ENCODE measurements at places on chromosomes 13 and 19. TPM values are rescaled to one million over a fixed set of nuclear protein-coding genes. Genes with fewer than 3 reads are reported as not detected.

DNA sequence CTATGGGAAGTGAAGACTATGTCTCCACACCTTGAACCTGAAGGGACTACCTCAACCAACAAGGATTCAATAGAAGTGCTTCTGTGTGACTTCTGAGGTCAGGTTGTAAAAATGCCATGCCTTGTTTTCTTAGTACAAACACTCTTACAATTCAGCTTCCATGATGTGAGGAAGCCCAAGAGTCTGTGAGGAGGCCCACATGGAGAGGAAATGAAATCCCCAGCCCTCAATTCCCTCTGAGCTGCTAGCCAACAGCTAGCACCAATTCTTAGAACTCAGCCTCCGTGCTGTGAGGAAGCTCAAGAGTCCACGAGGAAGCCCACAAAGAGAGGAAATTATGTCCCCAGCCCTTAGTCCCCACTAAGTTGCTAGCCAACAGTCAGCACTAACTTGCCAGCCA lies 12.6 kb upstream of the LMTK3 start:
- H3K27ac ChIP-seq = no peak overlapping the region
- H3K36me3 ChIP-seq = peaks cover 7% of the 10 kb centered on the region
- no peak for DNase-seq
- no peaks in the 10 kb centered on the region for H3K4me1 ChIP-seq
- H3K4me3 ChIP-seq = no peak overlapping the region

DNA sequence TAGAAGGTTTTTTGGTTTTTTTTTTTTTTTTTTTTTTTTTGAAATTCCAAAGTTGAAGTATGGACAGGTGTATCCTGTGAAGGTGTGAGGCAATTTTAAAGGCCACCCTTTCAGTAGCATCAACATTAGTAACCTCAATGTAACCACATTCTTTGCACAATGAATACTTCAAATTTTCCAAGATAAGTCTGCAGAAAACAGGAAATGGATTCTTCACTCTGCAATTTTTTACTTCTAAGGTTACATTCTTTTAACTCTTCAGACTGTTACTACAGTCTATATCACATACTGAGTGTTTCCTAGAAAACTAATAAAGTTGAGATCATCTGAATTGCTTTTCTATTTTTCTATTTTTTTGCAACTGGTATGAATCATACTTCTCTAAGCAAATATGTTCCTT lies 569.0 kb upstream of the GPC6 start:
- no peak for DNase-seq
- no peaks in the 10 kb centered on the region for H3K27me3 ChIP-seq
- no peaks in the 10 kb centered on the region for H3K36me3 ChIP-seq
- H3K4me3 ChIP-seq = no peak overlapping the region
- H3K4me1 ChIP-seq = no peaks in the 10 kb centered on the region

Gene ZNF558
- 25.0 TPM for total RNA-seq

Gene LILRA6
- 0.68 TPM for total RNA-seq

Gene ZNF430
- total RNA-seq = 27.0 TPM

Gene STX10
- 72.2 TPM for total RNA-seq

Gene STOML3
- not detected for total RNA-seq

DNA sequence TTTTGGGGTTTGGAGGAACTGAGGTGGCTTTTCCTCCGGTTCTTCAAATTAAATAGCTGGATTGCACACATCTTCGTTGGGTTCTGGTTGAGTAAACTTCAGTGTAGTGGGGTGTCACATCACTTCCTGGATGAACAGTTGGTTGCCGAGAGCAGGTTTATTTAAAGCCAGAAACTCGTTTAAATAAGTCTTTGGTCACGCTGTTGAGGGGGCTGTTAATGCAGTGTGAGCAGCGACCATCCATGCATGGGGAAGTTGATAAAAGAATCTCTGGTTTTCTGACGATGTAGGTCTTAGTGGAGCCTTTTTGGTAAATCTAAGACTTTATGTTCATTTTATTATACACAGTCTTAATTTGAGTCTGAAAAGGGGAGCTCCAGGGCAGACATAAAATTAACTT lies 351.2 kb upstream of the ARGLU1 start:
- no peak for DNase-seq
- peaks cover 12% of the 10 kb centered on the region for H3K27me3 ChIP-seq
- no peak overlapping the region for H3K27ac ChIP-seq

GRCh38 chr13:33080972-33081590 lies 64.9 kb downstream of the KL start:
- peaks cover 2% of the 10 kb centered on the region for H3K4me1 ChIP-seq
- H3K36me3 ChIP-seq = no peaks in the 10 kb centered on the region
- DNase-seq = no peak
- no peak overlapping the region for H3K4me3 ChIP-seq

DNA sequence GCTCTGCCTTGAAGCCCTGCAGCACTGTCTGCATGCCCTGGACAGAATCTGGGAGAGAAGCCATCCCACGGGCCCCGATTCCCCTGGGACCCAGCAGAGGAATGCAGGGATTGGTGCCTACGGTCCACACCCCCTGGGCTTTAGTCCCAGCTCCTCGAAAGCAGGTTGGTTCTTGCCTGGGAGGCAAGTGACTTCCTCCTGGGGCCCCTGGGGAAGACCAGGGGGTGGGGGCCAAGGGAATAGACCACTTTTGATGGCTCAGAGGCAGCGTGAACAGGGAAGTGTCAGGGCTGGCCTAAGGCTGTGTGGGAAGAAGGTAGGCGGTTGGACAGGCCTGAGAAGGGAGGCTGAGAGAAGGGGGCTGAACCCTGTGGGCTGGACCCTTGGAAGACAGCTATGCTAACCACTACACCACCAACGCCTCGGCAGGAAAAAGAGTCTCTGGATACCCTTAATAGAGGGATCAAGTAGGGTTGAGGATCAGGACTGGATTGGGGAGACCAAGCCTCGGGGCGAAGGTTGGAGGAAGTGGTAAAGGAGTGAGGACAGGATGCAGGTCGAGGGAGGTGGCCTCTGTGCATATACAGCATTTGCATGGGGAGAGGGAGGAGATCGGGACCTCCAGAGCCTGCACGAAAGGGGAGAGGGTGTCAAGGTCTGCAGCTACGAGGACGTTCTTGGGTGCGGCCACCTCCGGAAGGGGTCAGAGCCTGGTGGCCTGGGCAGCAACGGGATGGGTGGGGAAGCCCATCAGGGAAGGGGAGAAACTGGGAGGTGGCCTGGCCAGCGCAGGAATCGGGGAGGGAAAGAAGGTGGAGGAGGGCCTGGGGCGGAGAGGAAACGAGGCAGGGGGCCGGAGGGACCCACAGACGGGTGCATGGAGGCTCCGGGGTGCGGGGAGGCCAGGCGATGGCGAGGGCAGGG lies 709 bp downstream of the DPP9 start:
- peak; percentile 58 for DNase-seq
- peaks cover 41% of the 10 kb centered on the region for H3K4me1 ChIP-seq
- no peaks in the 10 kb centered on the region for H3K27me3 ChIP-seq
- H3K27ac ChIP-seq = peak overlapping the region; percentile 92
- peaks cover 42% of the 10 kb centered on the region for H3K36me3 ChIP-seq
- H3K4me3 ChIP-seq = peak overlapping the region; percentile 97

DNA sequence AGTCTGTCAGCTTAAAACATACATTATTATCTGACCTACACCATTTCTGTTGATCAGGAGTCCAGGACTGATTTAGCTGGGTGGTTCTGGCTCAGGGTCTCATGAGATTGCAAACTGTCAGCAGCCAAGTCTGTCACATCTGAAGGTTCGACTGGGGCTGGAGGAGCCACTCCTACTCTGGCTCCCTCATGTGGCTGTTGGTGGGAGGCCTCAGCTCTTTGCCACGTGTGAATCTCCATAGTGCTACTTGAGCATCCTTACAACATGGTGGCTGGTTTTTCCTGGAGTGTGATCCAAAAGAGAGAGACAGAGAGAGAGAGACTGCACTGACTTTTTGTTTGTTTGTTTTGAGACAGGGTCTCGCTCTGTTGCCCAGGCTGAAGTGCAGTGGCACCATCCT lies 63.6 kb upstream of the NFIC start:
- H3K4me3 ChIP-seq = no peak overlapping the region
- no peak for DNase-seq
- no peak overlapping the region for H3K27ac ChIP-seq

DNA sequence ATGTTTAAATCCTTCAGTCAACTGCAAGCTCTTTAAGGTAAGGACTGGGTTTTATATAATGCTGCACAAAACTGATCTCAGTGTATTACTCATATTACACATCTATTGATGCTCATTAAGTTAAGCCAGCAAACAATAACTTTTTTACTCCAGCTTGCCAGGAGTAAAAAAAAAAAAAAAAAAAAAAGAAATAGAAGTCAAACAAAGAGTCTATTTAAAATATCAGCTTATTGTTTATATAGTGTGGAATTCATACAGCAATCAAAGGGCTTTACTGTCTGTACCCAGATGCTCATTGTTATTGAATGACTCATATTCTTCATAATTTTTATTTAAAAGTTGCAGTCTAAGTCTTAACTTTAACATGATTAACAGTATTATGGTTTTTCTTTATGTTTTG lies 21.8 kb upstream of the KBTBD7 start:
- peaks cover 11% of the 10 kb centered on the region for H3K36me3 ChIP-seq
- H3K4me3 ChIP-seq = no peak overlapping the region
- H3K27ac ChIP-seq = no peak overlapping the region
- no peaks in the 10 kb centered on the region for H3K27me3 ChIP-seq
- peaks cover 2% of the 10 kb centered on the region for H3K4me1 ChIP-seq

Gene ZNF556
- total RNA-seq = not detected

- H3K36me3 ChIP-seq = peaks cover 14% of the 10 kb centered on the region
- no peak for DNase-seq
- H3K4me1 ChIP-seq = peaks cover 41% of the 10 kb centered on the region
These were observed 28.8 kb downstream of the TSSK6 start for GRCh38 chr19:19486343-19487076.

DNA sequence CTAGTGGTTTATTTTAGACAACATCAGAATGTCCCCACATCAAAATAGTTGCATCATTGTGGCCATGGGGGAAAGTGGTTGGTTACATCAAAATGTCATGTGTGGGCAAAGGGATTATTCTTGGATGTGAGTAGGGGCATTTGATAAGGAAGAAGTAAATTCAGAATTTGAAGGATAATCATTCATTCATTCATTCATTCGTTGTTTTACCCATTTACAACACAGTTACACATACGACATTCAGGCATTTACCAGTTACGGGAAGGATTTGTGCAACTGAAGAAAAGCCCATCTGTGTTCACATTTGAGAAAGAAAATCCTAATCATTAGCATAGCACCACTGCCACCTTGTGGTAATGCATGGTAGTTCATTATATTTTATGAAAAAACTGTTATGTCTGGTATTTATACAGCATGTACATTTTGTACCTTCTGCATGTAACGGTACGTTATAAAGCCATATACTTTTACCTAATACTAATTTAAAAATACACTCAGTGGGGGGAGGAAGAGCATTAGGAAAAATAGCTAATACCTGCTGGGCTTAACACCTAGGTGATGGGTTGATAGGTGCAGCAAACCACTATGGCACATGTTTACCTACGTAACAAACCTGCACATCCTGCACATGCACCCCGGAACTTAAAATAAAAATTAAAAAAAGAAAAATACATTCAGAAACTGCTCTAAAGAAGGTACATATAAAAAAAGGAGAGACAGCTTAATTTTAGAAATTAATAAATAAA lies 62.1 kb downstream of the DGKH start:
- H3K4me1 ChIP-seq = peaks cover 3% of the 10 kb centered on the region
- no peaks in the 10 kb centered on the region for H3K36me3 ChIP-seq
- no peaks in the 10 kb centered on the region for H3K27me3 ChIP-seq
- peak; percentile 24 for DNase-seq
- H3K27ac ChIP-seq = no peak overlapping the region

GRCh38 chr13:112213467-112214255 lies 146.7 kb downstream of the SOX1 start:
- H3K4me1 ChIP-seq = no peaks in the 10 kb centered on the region
- no peak for DNase-seq
- H3K27ac ChIP-seq = no peak overlapping the region
- no peaks in the 10 kb centered on the region for H3K36me3 ChIP-seq
- H3K4me3 ChIP-seq = no peak overlapping the region
- H3K27me3 ChIP-seq = no peaks in the 10 kb centered on the region

GRCh38 chr19:4208385-4209094 lies 20.8 kb upstream of the EBI3 start:
- H3K27me3 ChIP-seq = peaks cover 2% of the 10 kb centered on the region
- H3K27ac ChIP-seq = no peak overlapping the region
- no peaks in the 10 kb centered on the region for H3K4me1 ChIP-seq

DNA sequence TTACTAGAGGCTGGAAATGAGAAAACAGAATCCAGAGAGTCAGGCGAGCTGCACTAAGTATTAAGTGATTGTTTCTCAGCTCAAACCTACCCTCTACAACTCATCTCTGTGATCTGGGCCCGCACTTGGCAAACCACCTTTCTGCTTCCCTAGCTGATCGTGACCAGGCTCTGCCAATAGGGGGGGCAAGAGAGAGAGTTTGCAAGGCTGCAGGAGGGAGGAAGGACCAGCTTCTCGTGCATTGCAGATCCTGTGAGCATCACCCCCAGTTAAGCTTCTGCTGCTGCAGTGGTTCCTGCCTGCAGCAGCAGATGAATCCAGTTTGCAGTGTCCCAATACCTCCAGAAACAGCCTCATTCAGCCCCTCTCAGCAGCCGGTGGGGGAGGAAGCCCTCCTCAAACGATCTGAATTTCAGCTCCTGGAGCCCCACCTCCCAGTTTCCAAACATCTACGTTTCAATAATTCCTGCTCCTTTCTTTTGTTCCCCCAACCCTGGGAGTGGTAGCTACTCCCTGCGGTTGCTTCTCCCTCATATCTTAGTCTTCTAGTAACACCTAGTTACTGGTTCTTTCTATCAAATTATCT lies 20.0 kb downstream of the XRCC1 start:
- H3K36me3 ChIP-seq = peaks cover 27% of the 10 kb centered on the region
- peak; percentile 86 for DNase-seq
- peaks cover 10% of the 10 kb centered on the region for H3K4me1 ChIP-seq
- H3K4me3 ChIP-seq = no peak overlapping the region
- no peaks in the 10 kb centered on the region for H3K27me3 ChIP-seq

- peaks cover 5% of the 10 kb centered on the region for H3K4me1 ChIP-seq
- peaks cover 36% of the 10 kb centered on the region for H3K27me3 ChIP-seq
- H3K36me3 ChIP-seq = no peaks in the 10 kb centered on the region
- peak; percentile 24 for DNase-seq
- H3K27ac ChIP-seq = no peak overlapping the region
These were observed 37.9 kb upstream of the SEMA6B start for GRCh38 chr19:4597278-4597974.

- no peak overlapping the region for H3K4me3 ChIP-seq
- H3K27ac ChIP-seq = no peak overlapping the region
- no peaks in the 10 kb centered on the region for H3K4me1 ChIP-seq
- no peak for DNase-seq
- no peaks in the 10 kb centered on the region for H3K36me3 ChIP-seq
- no peaks in the 10 kb centered on the region for H3K27me3 ChIP-seq
These were observed 11.9 kb upstream of the ZNF675 start for GRCh38 chr19:23698711-23699520.

- no peak for DNase-seq
- no peak overlapping the region for H3K4me3 ChIP-seq
- H3K27me3 ChIP-seq = peaks cover 2% of the 10 kb centered on the region
- H3K27ac ChIP-seq = no peak overlapping the region
These were observed 59.9 kb upstream of the KCTD15 start for GRCh38 chr19:33736787-33737186.

Gene SIGLEC5
- not detected for total RNA-seq

- H3K36me3 ChIP-seq = no peaks in the 10 kb centered on the region
- peaks cover 13% of the 10 kb centered on the region for H3K27me3 ChIP-seq
- no peaks in the 10 kb centered on the region for H3K4me1 ChIP-seq
- H3K4me3 ChIP-seq = no peak overlapping the region
- no peak for DNase-seq
- no peak overlapping the region for H3K27ac ChIP-seq
These were observed 65.1 kb downstream of the CHST8 start for GRCh38 chr19:33686687-33687480.

GRCh38 chr19:963486-963951 lies 20.6 kb upstream of the WDR18 start:
- H3K27me3 ChIP-seq = no peaks in the 10 kb centered on the region
- no peak overlapping the region for H3K4me3 ChIP-seq
- peaks cover 13% of the 10 kb centered on the region for H3K4me1 ChIP-seq
- no peak overlapping the region for H3K27ac ChIP-seq

- no peaks in the 10 kb centered on the region for H3K27me3 ChIP-seq
- no peak overlapping the region for H3K4me3 ChIP-seq
These were observed 26.0 kb downstream of the OBI1 start for GRCh38 chr13:78632996-78633395.

All from activated CD4-positive, alpha-beta memory T cell treated with anti-CD3 and anti-CD28 coated beads, Interleukin-2, amount 10 ng/mL, durations not matched to agents 7 days and 5 days (primary cell).